Fibroblast of skin of abdomen (primary cell): ENCODE measurements at places on chromosomes 2 and 18.

DNA sequence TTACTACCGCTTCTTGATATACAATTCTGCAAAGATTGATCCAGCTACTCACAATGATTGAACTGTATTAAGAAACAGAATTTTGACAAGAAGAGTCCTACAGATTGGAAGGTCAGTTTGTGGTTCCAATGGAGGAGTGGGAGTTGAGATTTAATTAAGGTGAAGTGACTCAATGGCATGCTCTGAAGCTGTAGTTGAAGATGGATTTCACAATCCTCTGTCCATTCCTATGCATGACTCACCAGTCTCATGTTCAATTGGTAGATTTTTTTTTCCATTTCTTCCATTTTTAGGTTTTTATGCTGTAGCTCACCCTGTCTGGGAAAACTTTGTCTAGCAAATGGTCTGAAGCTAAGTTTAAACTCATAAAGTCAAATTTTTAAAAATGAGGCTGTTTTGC lies 83.3 kb downstream of the DPP4 start:
- DNase-seq: peak; percentile 91

DNA sequence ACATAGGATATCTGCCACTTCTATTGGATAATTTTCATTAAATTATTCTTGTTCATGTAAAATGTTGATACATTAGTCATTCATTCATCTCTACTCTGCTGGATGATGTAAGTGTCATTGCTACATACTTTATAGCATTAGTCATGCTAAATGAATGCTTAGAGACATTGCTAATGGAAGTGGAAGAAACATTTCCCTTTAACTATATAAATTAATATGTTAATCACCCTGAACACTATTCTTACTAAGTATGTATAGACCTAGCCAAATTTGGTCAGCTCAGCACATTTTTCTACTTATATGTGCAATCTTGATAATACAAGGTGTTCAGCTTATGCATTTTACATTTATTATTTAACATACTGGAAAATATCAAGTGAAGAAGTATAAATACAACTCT lies 160.2 kb downstream of the DPP4 start:
- DNase-seq: peak; percentile 78

GRCh38 chr2:60873381-60873780 lies 8.0 kb upstream of the REL start:
- DNase-seq: no peak

- DNase-seq: peak; percentile 52
Measured at GRCh38 chr2:220999356-220999755, 572.7 kb downstream of the EPHA4 start.

- peak; percentile 20 for DNase-seq
Measured at GRCh38 chr18:46660957-46661749, 4.1 kb upstream of the LOXHD1 start.

DNA sequence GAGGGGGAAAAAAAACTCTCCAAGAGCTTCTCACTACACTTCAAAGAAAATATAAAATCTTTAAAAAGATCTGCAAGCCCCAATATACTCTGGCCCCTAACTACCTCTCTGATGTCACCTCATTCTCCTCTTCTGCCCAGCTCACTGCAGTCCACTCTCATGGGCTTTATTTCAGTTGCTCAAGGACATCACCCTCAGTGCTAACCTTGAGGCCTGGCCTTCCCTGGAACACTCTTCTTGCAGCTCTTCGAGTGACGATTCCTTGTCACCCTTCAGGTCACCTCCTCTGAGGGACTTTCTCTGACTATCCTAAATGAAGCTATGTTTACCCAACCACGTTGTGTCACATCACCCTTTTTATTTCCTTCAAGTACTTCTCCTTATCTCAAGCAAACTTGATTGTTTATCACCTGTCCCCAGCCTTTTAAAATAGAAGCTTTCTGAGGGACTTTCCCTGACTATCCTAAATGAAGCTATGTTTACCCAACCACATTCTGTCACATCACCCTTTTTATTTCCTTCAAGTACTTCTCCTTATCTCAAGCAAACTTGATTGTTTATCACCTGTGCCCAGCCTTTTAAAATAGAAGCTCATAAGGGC lies 10.4 kb downstream of the RTTN start:
- DNase-seq: no peak

DNA sequence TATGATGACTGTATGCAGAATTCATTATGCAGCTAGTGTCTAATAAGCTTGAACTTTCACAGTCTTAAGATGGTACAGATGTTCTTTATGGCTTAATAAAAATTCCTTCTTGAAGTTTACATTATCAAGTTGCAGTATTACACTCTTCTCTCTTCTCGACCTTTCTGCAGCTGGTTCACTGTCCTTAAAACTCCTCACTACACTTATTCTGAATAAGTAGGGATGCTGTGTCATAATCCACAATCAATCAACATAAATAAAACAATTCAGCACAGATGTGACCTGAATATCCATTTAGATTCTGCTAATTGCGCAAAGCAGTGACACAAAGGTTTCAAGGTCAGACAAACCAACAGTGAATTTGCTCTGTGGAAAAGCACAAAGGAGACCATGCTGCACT lies 356.8 kb downstream of the SUCLG1 start:
- no peak for DNase-seq

GRCh38 chr2:98498703-98499440 lies 54.2 kb downstream of the INPP4A start:
- DNase-seq: no peak

DNA sequence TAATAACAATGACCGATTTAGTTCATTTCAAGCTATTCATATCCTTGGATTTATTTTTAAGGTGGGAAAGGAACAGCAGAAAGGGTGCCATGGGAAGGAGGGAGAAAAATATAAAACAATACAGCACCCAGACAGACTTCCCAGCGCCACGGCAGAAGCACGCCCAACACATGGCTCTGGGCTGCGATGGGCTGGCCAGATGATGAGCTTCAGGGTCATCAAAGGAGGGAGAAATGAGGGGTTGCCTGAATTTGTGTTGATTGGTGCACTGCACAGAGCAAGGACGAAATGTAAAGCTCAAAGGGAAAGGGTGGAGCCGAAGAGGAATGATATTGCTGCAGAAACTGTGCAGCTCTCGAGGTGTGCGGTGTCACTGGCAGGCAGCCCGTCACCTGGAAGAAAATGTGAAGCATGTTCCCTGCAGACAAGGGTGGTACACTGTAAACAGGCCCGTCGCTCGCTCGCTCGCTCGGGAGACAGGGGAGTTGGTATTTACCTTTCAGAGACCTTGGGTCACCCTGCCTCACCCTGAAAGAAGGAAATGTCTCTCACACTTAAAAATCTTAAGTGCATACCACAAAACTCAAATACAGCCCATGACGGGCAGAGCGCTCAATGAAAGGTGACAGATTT lies 195.5 kb upstream of the CTAGE1 start:
- no peak for DNase-seq

GRCh38 chr18:61833387-61833786 lies 59.4 kb downstream of the RNF152 start:
- DNase-seq: peak; percentile 80

DNA sequence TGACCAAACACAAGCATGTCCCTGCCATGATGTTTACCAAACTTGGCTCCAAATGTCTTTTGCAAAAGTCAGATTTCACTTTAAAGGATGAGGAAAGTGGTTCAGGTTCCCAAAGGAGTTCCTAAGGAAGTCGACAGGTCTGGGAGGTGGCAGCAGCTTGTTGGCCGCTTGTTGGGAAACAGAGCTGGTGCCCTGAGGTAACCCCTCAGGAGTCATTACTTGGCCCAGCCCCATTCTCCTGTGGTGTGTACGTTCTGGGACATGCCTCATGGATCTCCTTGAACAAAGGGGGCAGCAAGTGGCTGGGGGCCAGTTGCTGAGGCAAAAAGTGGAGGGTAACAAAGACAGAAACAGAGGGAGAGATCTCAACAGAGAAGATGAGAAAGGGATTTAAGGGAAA lies 10.9 kb downstream of the TMBIM1 start:
- DNase-seq: no peak

- DNase-seq: no peak
Measured at GRCh38 chr2:231288590-231288989, 90.2 kb downstream of the ARMC9 start.

- DNase-seq: no peak
Measured at GRCh38 chr2:112836163-112836560, 417 bp downstream of the IL1B start.

GRCh38 chr2:235235977-235236767 lies 257.7 kb upstream of the AGAP1 start:
- no peak for DNase-seq

DNA sequence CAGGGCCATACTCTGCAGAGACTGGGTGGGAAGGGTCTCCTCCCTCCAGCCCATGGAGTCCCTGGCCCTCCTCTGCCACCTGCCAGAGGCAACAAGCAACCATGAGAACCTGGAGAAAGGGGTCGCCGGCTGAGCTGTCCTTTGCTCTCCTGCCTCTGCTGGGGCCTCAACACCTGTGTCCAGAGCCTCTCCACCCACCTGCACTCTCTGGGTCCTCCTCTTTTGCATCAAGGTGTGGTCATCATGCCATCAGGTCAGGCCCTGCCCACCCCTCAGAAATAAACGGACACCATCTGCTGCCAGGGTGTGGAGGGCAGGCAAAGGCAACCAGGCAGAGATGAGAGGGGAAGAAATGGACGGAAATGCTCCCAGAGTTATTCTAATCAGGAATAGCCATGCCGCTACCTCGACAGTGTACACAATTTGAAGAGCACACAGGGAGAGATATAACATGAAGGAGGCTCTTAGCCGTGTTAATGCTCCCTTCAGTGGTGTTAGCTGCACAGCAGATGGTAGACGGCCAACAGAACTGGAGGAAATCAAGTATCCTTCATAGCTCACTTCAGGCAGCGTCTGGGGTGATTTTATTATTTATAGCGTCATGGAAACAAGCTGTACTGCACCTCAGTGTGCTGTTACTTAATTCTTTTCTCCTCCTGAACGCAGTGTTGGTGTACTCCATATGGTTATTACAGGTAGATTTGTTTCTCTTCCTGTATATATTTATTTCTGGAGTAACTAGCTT lies 247.9 kb downstream of the TSN start:
- no peak for DNase-seq

DNA sequence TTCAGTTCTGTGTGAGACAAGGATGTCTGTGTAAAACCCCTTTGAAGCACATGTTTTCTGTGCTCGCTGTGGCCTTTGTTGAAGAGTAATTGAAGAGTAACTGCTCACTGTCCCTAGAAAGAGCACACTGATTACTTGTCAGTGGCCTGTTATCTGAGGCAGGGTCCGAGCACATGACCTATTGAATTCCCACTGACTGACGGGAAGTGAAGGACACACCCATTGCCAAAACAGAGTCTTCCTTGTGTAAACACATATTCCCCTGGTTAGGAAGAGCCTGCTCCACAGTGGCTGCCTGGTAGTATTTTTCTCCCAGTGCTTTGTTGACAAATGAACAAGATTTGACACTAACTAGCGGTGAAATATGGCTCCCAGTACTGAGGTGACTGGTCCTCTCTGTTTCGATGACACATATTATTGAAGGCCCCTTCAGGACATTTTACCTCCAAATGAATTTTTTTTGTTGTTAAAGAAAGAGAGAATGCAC lies 148.5 kb upstream of the GYPC start:
- DNase-seq: no peak

- DNase-seq: no peak
Measured at GRCh38 chr2:174967691-174968260, 37.4 kb downstream of the CHN1 start.

DNA sequence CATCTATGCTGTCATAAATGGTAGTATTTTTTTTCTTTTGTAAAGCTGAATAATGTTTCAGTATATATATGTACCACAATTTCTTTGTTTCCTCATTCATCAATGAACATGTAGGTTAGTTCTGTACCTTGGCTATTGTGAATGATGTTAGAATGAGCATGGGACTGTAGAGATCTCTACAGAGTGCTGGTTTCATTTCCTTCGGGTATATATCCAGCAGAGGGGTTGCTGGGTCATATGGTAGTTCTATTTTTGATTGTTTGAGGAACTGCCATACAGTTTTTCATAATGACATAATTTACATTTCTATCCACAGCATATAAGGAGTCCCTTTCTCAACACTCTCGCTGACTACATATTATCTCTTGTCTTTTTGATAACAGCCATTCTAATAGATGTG lies 243.5 kb downstream of the CDH7 start:
- DNase-seq: no peak

GRCh38 chr2:205857520-205858237 lies 175.4 kb downstream of the NRP2 start:
- peak; percentile 57 for DNase-seq

- peak; percentile 29 for DNase-seq
Measured at GRCh38 chr2:208315081-208315788, 49.2 kb downstream of the PIKFYVE start.

- peak; percentile 88 for DNase-seq
Measured at GRCh38 chr2:101446869-101447268, 28.0 kb downstream of the RFX8 start.

DNA sequence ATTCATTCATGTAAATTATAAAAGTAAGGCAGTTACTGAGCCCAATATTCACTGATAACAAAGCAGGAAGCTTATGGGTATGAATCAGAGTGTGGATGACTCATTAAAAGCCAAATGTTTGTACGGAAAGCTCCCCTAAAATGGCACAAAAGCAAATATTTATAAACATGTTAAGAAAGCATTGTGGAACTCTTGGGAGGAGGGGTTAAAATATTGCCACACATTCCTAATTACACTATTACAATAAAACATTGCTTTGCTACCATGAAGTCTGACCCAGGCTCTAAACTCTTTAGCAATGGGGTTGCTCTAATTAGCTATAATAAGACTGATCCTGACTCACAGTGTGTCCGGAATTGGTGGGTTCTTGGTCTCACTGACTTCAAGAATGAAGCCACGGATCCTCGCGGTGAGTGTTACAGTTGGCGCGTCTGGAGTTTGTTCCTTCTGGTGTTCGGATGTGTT lies 110.9 kb downstream of the NAB1 start:
- peak; percentile 70 for DNase-seq
